ENCODE measurements at places on chromosomes 2 and 18.
A peak's percentile ranks its signal among the peaks of the same experiment; 100 is the strongest.

DNA sequence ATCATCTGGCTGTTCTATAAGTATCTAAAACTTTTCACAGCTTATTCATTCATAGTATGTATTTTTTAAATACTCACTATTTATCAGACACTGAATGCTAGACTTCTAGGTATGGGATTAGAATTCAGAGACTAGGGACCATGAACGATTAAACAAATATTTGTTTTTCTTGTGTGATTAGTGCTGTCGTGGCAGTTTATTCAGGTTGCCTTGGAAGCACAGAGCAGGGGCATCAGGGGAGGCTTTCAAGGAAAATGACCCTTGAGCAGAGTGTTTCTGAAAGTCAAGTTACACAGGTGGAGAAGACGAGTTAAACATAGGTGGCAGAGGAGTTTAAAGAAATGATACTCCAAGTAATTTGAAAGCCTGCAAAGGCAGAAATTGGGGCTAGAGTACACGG is 5.7 kb downstream of the SPOPL start:
- DNase-seq = no peak

DNA sequence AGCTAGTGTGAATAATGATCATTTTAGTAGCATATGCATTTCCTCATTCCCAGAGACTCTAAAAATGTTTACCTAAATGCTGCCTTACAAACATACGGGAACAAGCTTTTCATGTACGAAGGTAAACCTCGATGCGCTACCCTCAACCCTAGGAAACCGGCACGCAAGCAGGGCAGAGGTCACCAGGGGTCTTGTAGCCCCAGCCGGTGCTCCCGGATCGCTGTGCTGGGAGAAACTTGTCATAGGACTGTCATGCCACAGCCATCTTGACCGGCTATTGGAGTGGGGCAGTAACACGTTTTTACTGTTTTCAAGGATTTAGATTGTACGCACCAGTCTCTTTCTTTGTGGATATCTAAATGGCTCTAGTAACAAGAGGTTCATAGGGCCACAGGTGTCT is 34.8 kb upstream of the NFATC1 start:
- DNase-seq = no peak

DNA sequence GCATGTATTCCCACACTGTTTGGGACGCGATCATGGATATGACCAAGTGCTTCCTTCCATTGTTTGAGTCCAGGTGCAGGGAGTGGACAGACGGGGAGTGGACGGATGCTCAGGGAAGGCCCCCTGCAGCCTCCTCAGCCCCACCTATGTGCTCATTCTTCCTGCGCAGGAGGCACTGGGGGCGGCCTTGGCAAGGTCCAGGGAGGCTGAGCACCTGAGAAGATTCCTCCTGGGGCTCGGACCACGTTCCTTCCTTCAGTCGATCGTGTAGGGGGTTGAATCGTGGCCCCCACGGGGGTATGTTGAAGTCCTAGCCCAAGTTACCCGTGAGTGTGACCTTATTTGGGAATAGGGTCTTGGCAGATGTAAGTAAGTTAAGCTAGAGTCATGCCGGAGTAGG is 60.4 kb downstream of the ASB1 start:
- no peak for DNase-seq

GRCh38 chr2:8028981-8029380 is 652.9 kb upstream of the ID2 start:
- no peak for DNase-seq

- no peak for DNase-seq
Observed at GRCh38 chr2:38116762-38117161, 40.8 kb upstream of the CYP1B1 start.

DNA sequence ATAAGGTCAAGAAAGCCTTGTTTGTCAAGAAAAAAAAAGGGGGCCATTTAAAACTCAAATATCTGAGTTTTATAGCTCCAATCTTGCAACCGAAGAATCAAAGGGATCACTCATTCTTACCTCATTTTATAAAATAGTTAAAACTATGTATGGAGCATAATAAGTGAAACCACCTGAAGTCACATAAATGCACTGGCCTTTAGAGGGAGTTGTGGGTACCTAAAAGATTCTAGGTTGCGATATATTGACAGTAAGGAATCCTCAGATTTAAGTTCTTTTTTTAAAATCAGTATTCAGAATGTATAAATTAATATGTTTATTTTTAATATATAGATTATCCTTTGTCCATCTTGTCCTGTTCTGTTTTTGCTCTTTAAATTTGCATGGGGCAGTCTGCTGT is 3.4 kb downstream of the ARHGAP28 start:
- DNase-seq = no peak

- no peak for DNase-seq
Observed at GRCh38 chr2:2306878-2307277, 24.2 kb downstream of the MYT1L start.

GRCh38 chr2:57733956-57734355 is 312.6 kb upstream of the VRK2 start:
- no peak for DNase-seq

GRCh38 chr2:218963601-218964000 is 4.1 kb downstream of the CDK5R2 start:
- DNase-seq = no peak

GRCh38 chr18:306608-307255 is 38.9 kb upstream of the THOC1 start:
- no peak for DNase-seq

GRCh38 chr2:164754157-164755093 is 87.2 kb downstream of the COBLL1 start:
- DNase-seq = no peak

- DNase-seq = no peak
Observed at GRCh38 chr18:51559198-51559901, 361.9 kb upstream of the MEX3C start.

DNA sequence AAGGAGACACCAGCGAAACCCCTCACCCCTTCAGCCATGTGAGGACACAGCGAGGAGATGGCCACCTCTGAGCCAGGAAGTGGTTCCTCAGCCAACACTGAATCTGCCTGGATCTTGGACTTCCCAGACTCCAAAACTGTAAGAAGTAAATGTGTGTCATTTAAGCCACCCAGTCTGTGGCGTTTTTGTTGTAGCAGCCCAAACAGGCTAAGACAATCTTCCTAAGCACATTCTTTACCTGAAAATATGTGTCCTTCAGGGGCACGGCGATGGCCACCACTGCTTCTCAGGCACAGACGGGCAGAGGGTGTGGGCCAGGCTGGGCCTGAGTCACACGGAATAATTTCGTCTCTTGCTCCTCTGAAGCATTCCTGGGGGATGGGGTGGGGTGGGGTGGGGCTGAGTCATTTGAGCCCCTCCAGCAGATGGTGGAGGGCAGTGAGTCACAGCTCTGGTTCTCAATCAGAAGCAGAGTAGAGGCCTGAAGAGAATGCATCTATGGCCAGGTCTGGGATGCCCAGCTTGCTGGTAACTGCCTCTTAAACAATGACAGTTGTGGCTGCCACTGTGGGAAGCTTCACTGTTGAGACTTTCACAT is 142.4 kb downstream of the CAPN13 start:
- peak; percentile 17 for DNase-seq

DNA sequence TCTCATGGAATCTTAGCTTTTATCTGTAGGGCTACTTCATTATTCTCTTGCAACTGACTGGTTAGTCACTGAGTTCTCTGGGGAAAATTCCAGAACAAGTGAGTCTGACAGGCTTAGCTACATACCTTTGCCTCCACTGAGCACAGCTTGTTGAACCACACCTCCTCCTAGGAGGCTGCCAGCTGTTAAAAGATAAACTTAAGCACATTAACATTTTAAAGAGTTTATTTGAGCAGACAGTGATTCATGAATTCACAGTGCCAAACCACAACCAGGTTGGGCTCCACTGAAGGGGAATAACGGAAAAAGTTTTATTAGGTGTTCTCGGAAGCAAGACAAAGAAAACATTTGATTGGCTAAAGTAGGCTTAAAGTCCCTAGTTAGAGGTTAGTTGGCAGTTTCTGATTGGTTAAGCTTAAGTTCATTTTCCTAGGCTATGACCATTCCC is 12.5 kb upstream of the SLC38A11 start:
- no peak for DNase-seq

GRCh38 chr2:107681936-107682335 is 144.8 kb upstream of the RGPD4 start:
- no peak for DNase-seq

GRCh38 chr2:47724221-47724981 is 58.5 kb upstream of the MSH6 start:
- DNase-seq = no peak

DNA sequence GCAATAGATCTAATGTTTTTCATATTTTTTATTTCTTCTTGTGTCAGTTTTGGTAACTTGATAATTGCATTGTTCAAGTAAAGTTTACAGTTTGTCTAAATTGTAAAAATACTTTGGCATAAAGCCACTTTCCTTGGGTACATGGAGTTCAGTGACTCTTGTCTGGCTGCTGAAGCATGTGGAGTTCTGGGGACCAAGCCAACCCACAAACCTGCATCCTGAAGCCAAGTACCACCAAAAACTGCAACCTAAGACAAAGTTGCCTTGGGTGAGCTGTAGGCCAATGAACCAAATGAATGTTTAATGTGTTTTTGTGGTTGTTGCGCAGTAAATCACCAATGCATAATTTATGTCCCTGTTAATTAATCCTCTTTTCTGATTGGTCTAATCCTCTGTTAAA is 872.6 kb downstream of the BCL11A start:
- DNase-seq = no peak

- no peak for DNase-seq
Observed at GRCh38 chr2:231002641-231003040, 6.7 kb downstream of the SPATA3 start.

- no peak for DNase-seq
Observed at GRCh38 chr2:149617476-149617875, 29.9 kb upstream of the MMADHC start.

GRCh38 chr2:100742277-100743254 is 77.4 kb upstream of the NPAS2 start:
- DNase-seq = no peak

- DNase-seq = no peak
Observed at GRCh38 chr2:171788316-171788993, 101.2 kb downstream of the DYNC1I2 start.

DNA sequence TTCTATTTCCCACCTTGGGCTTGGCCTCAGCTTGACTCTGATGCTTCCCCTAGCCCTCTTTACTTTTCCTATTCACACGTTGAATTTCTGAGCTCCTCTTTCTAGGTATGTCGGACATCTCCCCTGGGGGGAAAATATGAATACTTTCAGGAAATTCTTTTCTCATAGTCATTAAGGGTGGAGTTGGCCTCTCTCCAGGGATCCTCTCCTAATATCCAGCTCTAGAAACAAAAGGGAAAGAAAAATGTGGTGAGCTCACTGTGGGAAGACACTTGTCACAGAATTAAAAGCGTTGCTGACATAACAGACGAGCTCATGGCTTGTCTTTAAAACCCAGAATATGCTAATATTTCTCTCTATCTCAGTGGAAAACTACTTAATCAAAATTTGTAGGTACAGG is 132.7 kb upstream of the MEX3C start:
- DNase-seq = no peak

- no peak for DNase-seq
Observed at GRCh38 chr2:239161711-239162140, 239.1 kb downstream of the HDAC4 start.

DNA sequence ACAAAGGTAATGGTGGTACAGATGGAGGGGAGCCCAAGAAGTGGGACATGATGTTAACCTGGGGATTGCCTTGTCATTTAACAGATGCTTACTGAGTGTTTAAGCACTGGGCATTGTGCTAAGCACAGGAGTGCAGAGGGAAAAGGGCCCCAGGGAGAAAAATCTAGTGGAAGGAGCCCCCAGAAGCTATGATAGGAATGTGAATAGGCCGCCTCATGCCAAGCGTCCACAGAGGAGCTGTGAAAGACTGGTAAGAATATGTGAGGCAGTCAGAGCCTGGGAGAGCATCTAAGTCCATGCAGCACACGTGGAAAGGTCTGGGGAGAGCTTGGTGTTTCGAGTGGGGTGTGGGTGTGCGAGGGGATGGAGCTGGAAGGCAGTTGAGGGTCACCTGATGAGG is 5.5 kb downstream of the ZNF532 start:
- DNase-seq = no peak

- no peak for DNase-seq
Observed at GRCh38 chr2:156476021-156476849, 40.1 kb downstream of the GPD2 start.

DNA sequence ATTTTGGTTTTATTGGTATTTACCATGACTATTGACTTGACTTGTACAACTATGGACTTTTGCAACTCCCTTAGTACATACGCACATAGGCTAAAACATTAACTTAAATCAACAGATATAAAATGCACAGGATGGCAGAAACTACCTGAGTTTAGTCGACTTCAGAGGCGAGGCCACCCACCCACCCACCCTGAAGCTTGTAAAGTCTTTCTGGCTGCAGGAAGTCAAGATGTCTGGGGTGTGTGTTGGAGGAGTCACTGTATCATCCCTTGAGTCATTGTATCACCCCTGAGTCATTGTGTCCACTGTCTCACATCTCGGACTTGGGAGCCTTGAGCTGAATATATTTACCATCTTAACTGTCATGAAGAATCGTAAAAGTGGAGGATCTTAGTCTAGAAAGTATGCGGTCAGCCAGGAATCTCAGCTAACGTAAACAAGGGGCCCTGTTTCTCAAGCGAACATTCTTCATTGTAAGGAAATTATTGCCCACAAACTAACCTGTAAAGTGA is 140.0 kb upstream of the ST6GAL2 start:
- no peak for DNase-seq

- DNase-seq = no peak
Observed at GRCh38 chr2:197973772-197974171, 169.4 kb downstream of the PLCL1 start.

- DNase-seq = no peak
Observed at GRCh38 chr2:146544701-146545100, 1300.1 kb upstream of the ACVR2A start.

GRCh38 chr2:18910843-18911242 is 321.5 kb upstream of the NT5C1B start:
- DNase-seq = no peak
